Central memory CD8-positive, alpha-beta T cell (primary cell): ENCODE measurements at places on chromosomes 1 and 21.

DNA sequence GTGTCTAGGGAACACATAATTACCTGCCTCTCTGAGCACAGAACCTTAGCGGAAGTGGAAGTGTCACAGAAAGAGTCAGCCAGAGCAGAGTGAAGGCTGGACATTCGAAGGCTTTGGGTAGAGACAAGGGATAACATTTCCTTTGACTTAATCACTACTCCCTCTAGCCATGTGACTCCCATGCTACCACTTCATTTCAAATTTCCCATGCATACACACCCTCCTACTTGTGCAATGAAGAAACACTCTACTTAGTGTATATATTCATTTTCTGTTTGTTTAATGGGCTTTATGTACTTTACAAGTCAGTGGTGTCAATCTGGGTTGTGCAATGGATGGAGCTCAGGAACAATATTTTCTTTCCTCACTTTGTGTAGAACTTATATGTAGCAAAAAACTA, 6.9 kb downstream of the ANKRD35 start:
- DNase-seq, result no peak

DNA sequence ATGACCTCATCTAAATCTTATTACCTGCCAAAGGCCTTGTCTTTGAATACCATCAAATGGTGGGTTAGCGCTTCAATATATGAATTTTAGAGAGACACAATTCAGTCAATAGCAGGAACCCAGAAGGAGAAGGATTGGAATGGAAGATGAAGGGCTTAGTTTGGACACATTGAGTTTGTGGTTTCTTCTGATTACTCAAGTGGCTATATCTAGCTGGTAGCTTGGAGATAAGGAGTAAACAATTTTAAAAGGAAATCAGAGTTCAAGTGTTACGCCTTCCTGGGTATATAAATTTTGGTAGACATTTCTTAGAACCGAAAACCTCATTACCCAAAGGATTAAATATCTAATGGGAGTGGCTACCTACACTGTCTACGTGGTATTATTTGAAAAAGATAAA, 80.2 kb downstream of the RGS2 start:
- DNase-seq, result no peak

- no peak for DNase-seq
Observed at GRCh38 chr1:38507563-38507962, 352.0 kb downstream of the RRAGC start.

- DNase-seq, result no peak
Observed at GRCh38 chr1:42052072-42052699, 101.0 kb upstream of the GUCA2B start.

DNA sequence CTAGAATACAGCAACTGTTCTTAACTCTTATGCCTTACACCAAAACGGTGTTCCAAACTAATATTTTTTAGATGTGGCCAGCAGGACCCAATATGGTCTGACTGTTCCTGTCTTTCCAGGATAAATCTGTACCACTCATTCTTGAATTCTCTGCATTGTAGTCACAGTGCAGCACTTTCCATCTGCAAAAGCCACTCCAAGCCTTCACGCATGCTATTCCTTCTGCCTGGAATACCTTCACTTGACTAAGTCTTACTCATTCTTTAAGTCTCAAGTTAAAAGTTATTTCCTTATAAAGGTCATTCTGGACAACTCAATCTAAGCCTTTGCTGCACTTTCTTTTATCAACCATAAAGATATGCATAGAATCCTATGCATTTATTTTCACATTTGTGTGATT, 1194.5 kb downstream of the PLA2G4A start:
- DNase-seq, result no peak

DNA sequence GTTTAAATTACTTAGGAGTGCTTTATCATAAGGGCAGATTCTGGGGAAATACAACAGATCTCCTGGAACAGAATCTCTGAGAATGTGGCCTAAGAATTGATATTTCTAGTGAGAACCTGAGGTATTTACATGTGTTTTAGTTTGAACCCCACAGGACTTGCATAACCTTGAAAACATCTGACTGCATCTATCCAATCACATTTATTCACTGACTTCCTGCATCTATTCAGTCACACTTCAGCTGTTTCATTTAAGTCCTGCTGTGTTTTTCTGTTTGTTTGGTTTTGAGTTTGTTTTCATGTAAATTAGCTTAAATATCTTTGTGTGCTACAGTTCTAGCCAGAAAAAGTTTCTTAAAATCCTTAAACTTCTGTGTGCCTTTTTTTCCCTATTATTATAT, 1260.7 kb downstream of the PLA2G4A start:
- DNase-seq, result no peak

- peak; percentile 22 for DNase-seq
Observed at GRCh38 chr1:30790850-30791778, 33.5 kb upstream of the LAPTM5 start.

GRCh38 chr1:17234405-17234804, 14.5 kb upstream of the PADI3 start:
- DNase-seq, result no peak

DNA sequence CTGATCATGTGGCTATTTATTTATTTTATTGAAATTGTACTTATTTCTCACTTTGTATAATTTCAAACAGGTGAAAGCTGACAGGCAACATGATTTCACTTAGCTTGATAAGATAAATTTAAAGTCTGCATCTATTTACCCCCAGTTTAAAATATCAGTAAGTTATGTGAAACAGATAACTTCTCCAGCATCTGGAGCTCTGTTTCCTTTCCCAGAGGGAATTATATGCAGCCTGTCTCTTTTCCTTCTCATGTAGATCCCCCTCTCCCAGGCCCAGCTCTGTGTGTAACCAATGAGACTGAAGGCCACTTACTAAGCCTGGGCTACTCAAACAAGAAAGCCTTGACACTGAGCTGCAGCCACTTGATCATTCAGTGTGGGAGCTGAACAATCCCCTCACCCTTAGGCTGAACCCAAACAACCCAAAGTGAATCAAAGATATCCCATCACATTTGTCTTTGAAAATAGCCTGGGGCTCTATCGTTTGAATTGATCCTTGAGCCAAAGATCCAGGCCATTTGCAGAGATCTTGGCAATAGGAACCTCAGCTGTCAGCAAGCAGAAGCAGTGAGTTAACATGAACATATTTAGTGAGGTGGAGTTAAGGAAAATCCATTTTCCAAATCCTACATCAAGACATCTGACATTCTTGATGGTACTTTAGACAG, 383.9 kb downstream of the TGFB2 start:
- no peak for DNase-seq

GRCh38 chr1:219550201-219550600, 62.7 kb downstream of the ZC3H11B start:
- DNase-seq, result no peak

DNA sequence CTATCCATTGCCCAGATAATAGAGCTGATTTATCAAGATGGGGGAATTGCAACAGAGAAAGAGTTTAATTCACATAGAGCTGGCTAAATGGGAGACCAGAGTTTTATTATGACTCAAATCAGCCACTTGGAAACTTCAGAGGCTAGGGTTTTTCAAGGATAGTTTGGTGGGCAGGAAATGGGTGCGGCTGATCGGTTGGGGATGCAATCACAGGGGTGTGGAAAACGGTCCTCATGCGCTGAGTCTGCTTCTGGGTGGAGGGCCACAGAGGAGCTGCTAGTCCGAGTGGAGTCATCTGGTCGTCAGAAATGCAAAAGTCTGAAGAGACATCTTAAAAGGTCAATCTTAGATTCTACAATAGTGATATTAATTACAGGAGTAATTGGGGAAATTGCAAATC, 32.0 kb upstream of the FAM89A start:
- no peak for DNase-seq

DNA sequence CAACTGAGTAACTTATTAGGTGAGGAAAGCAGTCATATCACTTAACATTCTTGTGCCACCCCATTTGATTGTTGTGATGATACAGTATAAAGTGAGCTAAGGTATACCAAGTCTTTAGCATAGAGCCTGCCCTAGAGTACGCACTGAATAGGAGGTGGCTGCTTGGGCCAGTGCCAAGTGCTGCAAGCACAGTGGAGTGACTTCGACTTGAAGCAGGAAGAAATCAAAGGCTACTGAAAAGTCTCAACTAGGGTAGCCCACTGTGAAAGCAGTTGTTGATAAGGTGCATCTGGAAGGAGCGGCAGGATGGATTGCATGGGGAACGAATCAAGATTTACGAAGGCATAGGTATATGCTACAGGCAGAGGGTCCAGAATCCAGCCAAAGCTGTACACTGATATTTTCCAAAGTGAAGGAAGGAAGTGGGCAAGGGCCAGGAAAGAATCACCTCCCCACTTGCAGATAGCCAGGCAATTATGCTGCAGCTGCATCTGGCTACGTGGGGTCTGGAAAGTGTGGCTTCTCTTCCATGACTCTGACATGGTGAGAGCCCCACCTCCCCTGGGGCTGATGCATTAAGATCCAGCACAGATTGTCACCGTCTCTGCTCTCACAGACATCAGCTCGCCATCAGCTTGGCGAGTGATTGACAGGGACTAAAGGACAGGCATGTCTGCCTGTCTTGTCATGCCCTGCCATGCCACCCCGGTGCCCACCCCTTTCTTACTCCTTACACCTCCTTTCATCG, 287.0 kb upstream of the PLXNA2 start:
- no peak for DNase-seq

DNA sequence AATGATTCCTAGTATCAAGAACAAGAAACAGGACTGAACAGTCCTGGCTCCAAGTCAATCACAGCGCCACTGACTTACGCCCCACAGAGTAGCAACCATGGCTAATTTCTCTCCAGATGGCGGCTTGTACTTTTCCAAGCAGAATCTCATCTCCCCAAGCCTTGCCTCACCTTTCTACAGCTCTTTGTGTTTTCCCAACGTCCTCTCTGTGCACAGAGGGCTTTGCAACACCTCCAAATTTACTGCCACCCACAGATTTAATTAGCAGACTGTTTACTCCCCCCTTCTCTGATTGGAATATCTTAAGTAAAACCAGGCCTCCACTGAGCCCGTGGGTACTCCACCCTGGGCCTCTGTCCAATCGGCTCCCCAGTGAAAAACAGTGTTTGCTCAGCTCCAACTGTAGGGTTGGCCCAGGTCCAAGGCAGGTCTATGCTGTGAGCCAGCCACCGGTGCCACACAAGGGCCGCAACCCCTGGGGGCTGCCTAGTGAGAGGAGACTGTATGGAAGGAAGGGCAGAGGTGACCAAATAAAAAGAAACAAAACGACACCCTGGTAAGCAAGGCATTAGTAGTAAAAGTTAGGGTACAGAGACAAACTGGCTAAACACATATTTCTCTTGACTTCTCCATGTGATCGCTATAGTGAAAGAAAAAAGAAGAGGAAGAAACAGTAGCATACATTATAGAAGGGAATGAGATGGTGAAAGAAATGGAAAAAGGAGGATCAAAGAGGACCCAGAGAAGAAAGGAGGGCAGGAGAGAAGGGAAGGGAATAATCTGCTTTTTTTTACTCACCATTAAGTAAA, 128.4 kb upstream of the SOD1 start:
- DNase-seq, result no peak

- no peak for DNase-seq
Observed at GRCh38 chr1:33092438-33092837, 11.5 kb downstream of the AZIN2 start.

DNA sequence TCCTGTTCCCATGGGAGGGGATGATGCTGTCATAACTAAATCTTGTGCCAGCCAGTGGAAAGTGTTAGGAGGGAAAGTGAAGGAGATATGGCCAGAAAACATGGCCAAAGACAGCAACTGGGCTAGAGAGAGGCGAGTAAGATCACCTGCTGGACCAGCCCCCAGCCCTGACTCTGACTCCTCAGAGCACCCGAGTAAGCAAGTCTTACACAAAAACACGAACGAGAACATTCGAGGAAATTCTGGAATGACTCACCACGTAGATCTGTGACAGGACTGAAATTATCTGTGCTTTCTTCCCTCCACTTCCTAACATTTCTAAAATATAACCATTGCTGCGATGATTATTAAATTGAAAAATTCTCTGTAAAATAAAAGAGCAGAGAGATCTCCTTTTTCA, 9.2 kb downstream of the ZNF496 start:
- no peak for DNase-seq

- DNase-seq, result no peak
Observed at GRCh38 chr1:61157468-61157987, 75.2 kb downstream of the NFIA start.

GRCh38 chr1:185208626-185209180, 51.7 kb downstream of the SWT1 start:
- no peak for DNase-seq

GRCh38 chr1:51564124-51564523, 45.1 kb upstream of the EPS15 start:
- no peak for DNase-seq

- DNase-seq, result no peak
Observed at GRCh38 chr1:88773540-88774150, 89.6 kb downstream of the PKN2 start.

GRCh38 chr1:183505454-183506089, 33.3 kb downstream of the SMG7 start:
- DNase-seq, result no peak
